NCI-H1417 treated with DMSO at 0.1 percent for 48 hours (cell line): ENCODE measurements at places on chromosomes 2 and 18.

GRCh38 chr18:76428396-76429261 lies 66.4 kb downstream of the ZNF516 start:
- DNase-seq: no peak

DNA sequence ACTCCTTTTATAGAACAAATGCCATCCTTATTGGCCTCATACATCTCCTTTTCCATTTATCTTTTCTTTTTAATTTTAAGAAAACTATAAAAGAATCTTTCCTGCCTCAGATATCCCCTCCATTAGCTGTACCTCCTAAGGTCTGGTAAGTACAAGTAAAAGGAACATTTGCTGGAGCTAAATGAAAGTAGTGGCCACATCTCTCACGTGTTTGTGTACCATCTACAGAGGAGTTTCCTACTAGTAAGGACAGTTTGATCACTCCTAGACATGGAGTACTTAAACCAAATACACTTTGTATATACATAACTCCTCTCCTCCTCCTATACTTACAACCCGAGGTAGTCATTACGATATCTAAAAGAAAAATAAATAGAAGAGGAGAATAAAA lies 504.8 kb downstream of the LRRTM4 start:
- DNase-seq: no peak

GRCh38 chr2:174324530-174324929 lies 10.2 kb upstream of the SP9 start:
- no peak for DNase-seq

- no peak for DNase-seq
Measured at GRCh38 chr2:102637358-102637757, 18.0 kb downstream of the SLC9A2 start.

DNA sequence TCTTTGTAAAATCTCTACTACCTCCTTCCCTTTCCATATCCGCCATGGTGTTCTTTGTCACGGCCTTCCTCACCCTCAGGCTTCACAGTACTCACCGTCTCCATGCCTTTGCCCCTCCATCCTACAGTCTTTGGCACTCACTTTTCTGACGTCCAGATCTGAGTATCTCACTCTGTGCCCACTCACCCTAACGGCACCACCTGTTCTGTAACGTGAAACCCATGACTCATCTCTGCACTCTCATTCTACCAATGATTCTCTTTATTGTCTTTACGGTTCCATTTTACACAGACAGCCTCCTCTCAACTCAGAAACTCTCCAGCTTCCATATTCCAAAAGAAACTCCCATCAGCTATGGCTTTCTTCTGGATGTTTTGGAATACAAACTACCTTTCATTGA lies 56.7 kb downstream of the NETO1 start:
- DNase-seq: no peak

DNA sequence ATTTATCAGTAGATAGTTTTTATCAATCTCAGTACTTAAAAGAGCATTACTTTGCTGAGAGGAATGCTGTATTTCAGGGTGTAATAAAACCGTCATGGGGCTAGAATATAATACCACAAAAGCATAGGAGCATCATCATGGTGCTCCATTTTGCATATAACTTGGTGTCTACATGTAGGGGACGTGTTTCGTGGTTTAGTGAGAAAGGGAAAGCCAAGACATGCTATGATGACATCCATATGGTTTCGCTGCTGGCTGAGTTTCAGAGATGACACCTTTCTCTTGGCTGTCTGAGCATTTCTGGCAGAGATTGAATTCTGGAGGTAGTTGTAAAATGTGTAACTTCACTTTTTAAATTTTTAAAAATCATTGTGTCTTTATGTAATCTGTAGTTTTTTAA lies 32.4 kb downstream of the WDR43 start:
- DNase-seq: no peak

DNA sequence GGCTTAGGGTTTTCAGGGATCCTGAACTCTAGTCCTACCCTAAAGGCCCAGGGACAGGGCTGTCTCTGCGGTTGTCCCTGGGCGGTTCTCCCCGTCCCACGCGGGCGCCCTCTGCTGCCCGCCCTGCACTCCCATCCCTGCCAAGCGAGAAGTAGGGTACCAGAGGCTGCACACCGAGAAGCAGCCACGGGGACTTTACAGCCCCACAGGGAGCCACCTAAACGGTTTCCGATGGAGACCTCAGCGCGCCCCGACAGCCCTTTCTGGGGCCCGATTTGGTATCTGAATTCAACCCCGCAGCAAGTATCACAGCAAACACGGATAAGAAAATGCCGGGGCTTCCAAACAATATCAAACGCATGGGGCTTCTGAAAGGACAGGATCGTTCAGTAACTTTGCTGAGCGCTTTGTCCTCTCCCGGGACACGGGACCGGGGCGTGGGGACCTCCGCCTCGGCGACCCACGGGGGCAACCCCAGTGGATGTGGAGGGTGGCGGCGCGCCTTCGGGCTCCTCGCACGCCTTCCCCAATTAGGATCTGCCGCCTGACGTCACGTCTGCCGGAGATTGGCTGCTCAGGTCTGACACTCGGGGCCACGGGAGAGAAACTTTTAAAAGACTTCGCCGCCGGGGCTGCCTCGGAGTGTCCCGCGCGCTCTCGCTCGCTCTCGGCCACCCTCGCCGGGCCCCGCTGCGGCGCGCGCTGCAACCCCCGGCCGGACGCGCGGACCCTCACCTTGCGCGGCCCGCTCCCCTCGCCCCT lies at the start of gene LTBP1:
Gene LTBP1 (plus strand): TSS at position 640 of the 762 bp plus-strand sequence. CDS start 372 bp downstream, outside the sequence.
- no peak for DNase-seq

DNA sequence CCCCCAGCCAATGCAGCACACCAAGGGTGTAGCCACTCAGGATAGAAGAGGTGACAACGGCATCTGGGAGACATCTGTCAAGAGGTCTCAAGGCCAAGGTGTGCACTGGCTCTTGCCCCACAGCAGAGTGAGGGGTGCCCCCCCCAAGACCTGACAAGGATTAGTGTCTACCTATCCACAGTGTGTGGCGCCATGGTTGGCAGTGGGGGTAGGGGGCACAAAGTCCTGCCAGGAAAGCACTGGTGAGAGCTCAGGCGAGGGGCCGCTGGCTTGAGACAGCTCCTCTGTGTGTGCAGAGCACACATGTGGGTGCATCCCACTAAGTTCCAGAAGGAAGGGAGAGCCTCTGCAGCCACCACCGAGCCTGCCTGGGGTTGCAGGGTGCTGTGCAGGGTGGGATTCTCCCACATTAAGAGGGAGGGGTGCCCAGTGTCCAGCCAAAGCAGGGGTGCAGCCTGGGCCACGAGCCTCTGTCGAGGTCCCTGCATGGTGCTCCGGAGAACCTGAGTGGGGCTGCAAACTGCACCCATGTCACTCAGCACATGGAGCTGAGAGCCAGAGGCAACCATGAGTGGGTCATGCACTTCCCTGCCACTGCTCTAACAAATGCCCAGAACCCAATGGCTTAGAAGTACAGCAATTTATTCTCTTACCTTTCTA lies 311.2 kb upstream of the HDAC4 start:
- DNase-seq: no peak

- DNase-seq: no peak
Measured at GRCh38 chr2:68834737-68835376, 36.3 kb downstream of the BMP10 start.
